ENCODE measurements at places on chromosomes 5 and 9.

- DNase-seq, result no peak
Observed at GRCh38 chr5:131272307-131272706, 8.5 kb downstream of the CDC42SE2 start.

DNA sequence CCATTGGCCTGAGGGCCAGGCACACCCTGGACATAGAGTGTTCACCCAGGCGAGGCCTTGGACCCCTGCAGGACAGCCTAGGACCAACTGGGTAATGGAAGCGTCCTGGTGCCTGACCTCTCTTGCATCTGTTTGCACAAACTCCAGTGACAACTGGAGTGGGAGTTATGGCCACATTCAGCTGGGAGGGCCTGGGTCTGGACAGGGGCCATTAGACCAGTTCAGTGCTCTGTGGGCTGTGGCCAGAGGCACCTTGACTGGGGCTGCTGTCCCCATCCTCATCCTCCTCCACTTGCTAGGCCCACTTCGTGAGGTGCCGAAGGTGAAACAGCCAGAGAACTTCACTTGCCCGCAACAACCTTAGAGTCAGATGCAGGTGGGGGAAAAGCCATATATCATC, 372.7 kb upstream of the IRX1 start:
- DNase-seq, result no peak

- DNase-seq, result no peak
Observed at GRCh38 chr5:127275641-127276193, 14.9 kb upstream of the MEGF10 start.

GRCh38 chr5:28014779-28015178, 976.4 kb upstream of the CDH9 start:
- no peak for DNase-seq

- DNase-seq, result no peak
Observed at GRCh38 chr5:78920604-78921003, 64.5 kb downstream of the ARSB start.
